Activated CD4-positive, alpha-beta T cell treated with anti-CD3 and anti-CD28 coated beads, Interleukin-2, amount 10 ng/mL, durations not matched to agents 7 days and 5 days (primary cell): ENCODE measurements at places on chromosomes 7 and 10. TPM values are rescaled to one million over a fixed set of nuclear protein-coding genes. Genes with fewer than 3 reads are reported as not detected.

The CCDC6 gene
- 21.8 TPM for total RNA-seq

The CPA1 gene
- total RNA-seq, result not detected

The RSBN1L gene
- 30.2 TPM for total RNA-seq

GRCh38 chr7:137417464-137417863 is 73.9 kb upstream of the PTN start:
- H3K4me1 ChIP-seq, result no peaks in the 10 kb centered on the region
- DNase-seq, result no peak
- H3K4me3 ChIP-seq, result no peak overlapping the region
- H3K27ac ChIP-seq, result no peak overlapping the region
- H3K36me3 ChIP-seq, result no peaks in the 10 kb centered on the region

DNA sequence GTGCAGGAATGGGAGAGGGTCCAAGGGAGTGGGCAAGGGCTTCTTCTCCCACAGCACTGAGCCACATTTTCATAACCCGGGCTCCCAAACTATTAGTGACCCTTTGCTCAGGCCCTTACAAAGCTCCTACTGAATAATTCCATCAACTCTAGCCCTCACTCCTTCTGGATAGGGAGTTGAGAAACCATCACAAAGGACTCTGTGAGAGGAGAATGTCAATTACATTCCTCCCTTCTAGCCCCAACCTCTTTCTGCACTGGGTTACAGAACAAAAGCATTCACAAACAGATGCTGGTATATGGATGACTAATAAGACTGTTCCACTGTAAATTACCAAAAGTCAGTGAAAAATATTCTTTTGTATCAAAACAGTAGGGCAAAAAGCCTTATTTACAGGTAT is 203.7 kb downstream of the SORCS1 start:
- no peak for DNase-seq
- no peaks in the 10 kb centered on the region for H3K27me3 ChIP-seq
- H3K4me1 ChIP-seq, result no peaks in the 10 kb centered on the region
- no peak overlapping the region for H3K27ac ChIP-seq
- H3K36me3 ChIP-seq, result no peaks in the 10 kb centered on the region
- H3K4me3 ChIP-seq, result no peak overlapping the region

- no peak overlapping the region for H3K4me3 ChIP-seq
- H3K36me3 ChIP-seq, result no peaks in the 10 kb centered on the region
- no peak overlapping the region for H3K27ac ChIP-seq
- no peaks in the 10 kb centered on the region for H3K4me1 ChIP-seq
- no peak for DNase-seq
- no peaks in the 10 kb centered on the region for H3K27me3 ChIP-seq
Measured at GRCh38 chr7:70082099-70082611, 483.9 kb downstream of the AUTS2 start.

The RSU1 gene
- total RNA-seq, result 79.5 TPM

The MKI67 gene
- 328 TPM for total RNA-seq

DNA sequence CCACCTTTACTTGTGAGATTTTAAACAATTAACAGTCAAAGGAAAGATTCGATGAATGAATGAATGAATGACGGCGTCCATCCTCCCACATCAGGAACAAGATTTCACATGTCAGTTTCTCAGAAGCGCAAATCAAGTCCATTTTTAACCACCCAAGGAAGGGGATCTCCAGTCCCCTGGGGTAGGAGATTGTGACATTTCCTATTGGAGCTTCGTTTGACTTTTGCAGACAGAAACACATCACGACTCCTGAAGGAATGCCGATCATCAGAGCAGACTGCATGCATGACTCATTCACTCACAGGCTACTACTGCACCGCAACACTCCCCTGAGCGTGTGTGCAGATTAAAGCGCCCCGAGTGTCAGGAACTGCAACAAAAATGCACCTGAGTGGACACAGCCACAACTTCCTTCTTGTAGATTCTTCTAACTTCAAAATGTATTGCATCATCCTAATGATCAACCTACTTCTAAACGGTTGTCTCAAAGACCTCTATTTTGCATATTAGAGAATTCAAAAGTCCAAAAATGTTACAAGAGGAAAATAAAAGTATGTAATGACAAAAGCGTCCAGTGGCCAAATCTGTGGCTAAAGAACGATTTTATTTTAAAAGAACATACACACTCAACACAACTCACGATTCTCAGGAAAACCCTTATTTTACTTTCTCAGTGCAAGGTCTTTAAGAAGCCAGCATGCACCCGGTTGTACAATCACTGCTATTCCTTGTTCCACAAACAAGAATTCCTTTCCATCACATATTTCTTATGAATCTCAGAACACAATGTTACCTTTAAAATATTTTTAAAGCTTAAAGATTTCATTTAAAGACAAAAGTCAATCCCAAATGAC is 172.6 kb downstream of the FAM107B start:
- no peaks in the 10 kb centered on the region for H3K27me3 ChIP-seq
- H3K4me1 ChIP-seq, result peaks cover 69% of the 10 kb centered on the region
- peak overlapping the region; percentile 100 for H3K4me3 ChIP-seq
- DNase-seq, result peak; percentile 64

The GNAT3 gene
- not detected for total RNA-seq

The ACTR3C gene
- total RNA-seq, result 6.1 TPM

DNA sequence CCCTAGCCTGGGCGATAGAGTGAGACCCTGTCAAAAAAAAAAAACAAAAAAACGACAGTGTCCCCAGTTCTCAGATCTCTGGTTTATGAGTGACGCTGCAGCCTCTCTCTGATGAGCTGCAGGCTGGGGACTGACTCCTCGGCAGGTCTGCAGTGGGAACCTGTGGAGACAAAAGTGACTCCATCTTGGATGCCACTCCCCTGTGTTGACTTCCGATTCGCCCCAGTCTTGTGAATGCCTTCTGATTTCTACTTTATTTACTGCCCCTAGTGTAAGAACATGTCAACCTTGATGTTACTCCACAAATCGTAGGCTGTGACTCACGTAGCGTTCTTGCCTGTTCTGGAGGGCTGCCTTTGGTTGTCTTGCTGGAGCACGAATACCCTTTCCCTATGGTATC is 6.2 kb downstream of the TACR2 start:
- no peak for DNase-seq
- H3K4me3 ChIP-seq, result no peak overlapping the region

- H3K36me3 ChIP-seq, result peaks cover 29% of the 10 kb centered on the region
- H3K4me3 ChIP-seq, result peak overlapping the region; percentile 79
- H3K4me1 ChIP-seq, result peaks cover 48% of the 10 kb centered on the region
- H3K27me3 ChIP-seq, result no peaks in the 10 kb centered on the region
Measured at GRCh38 chr10:91797048-91797690, 1.1 kb upstream of the TNKS2 start.

- no peak overlapping the region for H3K27ac ChIP-seq
- H3K27me3 ChIP-seq, result no peaks in the 10 kb centered on the region
- no peak for DNase-seq
- H3K36me3 ChIP-seq, result no peaks in the 10 kb centered on the region
- H3K4me1 ChIP-seq, result no peaks in the 10 kb centered on the region
Measured at GRCh38 chr7:90642978-90643377, 46.9 kb downstream of the CDK14 start.

The GPNMB gene
- not detected for total RNA-seq

DNA sequence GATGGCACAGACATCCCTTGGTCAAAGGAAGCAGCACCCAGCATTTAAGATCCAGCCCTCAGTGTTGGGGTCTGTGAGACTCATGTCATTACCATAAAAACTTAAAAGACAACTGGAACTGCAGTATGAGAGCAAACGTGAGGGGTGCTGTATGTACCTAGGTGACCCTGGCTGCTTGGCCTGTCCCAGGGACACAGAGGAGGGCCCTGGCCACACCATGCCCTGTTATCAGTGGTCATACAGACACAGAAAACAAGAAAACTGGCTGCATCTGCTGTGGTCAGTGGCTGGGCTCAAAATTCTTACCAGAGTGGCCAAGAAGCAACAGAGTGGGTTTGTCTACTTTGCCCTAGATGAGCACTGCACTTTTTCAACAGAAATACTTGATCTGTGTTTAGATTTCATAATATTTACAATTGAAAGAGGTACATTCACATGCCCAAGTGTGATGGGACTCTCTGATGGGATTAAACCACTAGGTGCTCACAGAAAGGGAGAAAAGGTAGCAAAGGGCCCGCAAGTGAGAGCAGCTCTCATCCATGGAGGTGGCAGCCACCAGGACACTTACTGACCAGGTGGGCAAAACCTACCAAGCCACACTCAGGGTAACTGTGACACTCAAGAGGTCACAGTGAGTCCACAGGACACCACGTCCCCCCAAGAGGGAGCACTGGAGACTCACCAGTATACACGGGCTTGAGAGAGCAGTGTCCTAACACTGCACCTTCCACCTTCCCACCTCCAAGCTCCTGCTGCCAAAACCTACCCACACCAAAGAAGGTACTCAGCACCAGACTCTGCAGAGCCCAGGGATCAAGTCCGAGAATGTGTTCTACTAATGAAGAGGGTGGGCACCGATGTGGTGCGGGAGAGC is 68.1 kb upstream of the CAMK2B start:
- H3K36me3 ChIP-seq, result peaks cover 8% of the 10 kb centered on the region
- H3K4me1 ChIP-seq, result no peaks in the 10 kb centered on the region
- H3K27ac ChIP-seq, result no peak overlapping the region
- no peak overlapping the region for H3K4me3 ChIP-seq
- no peaks in the 10 kb centered on the region for H3K27me3 ChIP-seq
- DNase-seq, result no peak

DNA sequence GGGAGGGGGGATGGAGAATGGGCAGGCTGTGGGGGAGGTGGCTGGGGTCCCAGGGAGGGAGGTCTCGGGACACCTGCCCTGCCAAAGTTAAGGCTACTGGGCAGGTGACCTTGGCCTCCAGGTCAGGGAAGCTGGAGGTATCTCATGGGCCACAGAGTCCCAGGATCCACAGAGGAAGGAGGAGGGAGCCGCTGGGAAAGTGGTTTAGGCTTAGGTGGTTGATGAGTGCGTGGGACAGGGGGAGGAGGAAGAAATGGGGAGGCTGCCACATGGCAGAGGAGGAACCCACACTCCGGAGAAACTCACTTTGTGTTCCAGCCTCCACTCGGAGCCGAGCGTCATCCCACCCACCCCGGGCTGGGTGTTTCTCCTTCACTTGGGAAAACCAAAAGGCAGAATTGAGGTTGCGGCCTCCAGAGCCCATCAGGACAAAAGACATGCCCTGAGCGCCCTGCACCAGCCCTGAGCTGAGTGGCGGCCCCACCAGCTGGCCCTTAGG is 46.1 kb downstream of the ASB13 start:
- H3K4me3 ChIP-seq, result no peak overlapping the region
- H3K27ac ChIP-seq, result no peak overlapping the region
- DNase-seq, result no peak
- H3K4me1 ChIP-seq, result peaks cover 3% of the 10 kb centered on the region
- H3K27me3 ChIP-seq, result no peaks in the 10 kb centered on the region

The CACNB2 gene
- total RNA-seq, result not detected

DNA sequence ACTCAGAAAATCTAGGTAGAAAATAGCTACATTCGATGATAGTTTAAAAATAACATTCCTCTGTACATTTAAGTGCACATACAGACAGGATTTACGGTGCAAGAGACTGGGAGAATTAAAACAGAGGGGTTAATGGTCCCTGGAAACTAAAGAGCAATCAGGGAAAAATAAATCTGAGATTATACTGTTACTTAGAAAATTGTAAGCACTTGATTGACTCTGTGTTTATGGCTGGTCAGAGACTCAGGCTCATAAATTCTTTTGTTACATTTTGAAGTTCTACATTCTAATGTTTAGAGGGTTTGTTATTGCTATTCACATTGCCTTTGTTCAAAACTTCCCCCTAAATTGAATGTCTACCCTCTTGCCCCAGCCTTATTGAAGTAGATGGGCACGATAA is 54.4 kb downstream of the CDCA7L start:
- H3K27me3 ChIP-seq, result no peaks in the 10 kb centered on the region
- DNase-seq, result no peak
- H3K27ac ChIP-seq, result no peak overlapping the region
- peaks cover 6% of the 10 kb centered on the region for H3K36me3 ChIP-seq

DNA sequence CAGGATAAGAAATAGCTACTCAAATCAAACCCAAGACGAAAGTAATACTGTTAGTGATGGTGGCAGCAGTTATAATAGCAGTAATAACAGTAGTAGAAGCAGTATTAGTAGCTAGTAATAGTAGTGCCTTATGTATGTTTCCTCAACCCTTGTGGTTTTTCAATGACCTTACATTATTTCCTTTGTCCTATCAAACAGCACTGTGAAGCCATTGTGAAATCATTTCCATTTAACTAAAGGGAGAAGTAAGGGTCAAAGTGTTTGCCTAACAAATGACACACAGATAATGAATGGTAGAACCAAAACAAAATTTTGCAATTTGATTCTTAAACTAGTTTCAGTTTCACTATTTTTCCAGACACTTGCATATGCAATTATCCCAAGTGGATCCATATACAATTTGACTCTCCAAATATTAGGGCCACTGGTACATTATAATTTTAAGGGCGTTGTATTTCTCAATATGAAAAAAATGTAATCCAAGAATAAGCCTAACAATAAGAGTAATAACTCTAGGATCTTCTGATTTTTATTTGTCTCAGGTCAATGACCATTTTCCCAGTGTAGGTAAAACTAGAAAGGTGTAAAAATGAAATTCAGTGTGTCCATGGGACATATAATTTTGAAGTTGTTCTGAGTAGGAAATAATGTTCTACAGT is 33.7 kb upstream of the TMEM26 start:
- no peak for DNase-seq
- no peaks in the 10 kb centered on the region for H3K4me1 ChIP-seq
- no peak overlapping the region for H3K27ac ChIP-seq
- no peaks in the 10 kb centered on the region for H3K36me3 ChIP-seq

GRCh38 chr7:116327752-116328151 is 117.4 kb downstream of the TES start:
- no peak overlapping the region for H3K27ac ChIP-seq
- H3K27me3 ChIP-seq, result peaks cover 13% of the 10 kb centered on the region
- H3K36me3 ChIP-seq, result no peaks in the 10 kb centered on the region

DNA sequence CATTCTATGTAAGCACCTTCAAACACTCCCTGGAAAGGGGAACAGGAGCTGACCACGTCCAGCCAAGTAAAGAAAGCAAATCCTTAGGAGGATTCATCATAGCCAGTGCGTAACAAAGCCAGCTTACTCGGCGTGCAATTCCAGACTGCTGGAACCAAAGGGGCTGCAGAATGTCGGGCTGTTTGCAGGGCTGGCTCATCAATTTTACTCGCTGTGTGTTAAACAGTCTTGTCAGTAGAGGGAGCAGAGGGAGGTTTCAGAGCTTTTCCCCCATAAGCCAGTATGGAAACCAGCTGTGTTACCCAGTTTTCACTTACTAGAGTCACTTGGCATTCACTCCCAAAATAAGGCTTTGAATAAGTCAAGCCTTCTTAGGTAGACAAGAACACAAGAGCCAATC is 127.1 kb downstream of the KMT2E start:
- no peak overlapping the region for H3K4me3 ChIP-seq
- peaks cover 3% of the 10 kb centered on the region for H3K4me1 ChIP-seq
- peaks cover 23% of the 10 kb centered on the region for H3K36me3 ChIP-seq
- no peaks in the 10 kb centered on the region for H3K27me3 ChIP-seq
- DNase-seq, result no peak

DNA sequence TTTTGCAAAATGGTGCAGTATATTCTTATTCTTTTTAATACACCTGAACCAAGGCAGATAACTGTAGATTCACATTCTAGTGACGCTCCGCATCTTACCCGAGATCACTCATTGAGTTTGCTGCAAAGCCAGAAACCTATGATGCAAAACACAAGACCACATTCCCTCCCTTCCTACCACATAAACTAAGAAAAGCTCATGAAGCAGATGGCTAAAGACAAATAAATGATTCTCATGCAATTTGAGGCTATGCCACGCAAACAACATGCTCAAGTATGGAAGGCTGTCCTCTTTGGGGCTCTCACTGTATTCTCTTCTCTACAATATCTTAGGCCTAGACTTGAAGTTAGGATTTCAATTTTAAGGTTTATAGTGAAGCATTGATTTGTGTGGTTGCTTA is 95.0 kb upstream of the BMPER start:
- no peak overlapping the region for H3K4me3 ChIP-seq
- DNase-seq, result no peak
- H3K4me1 ChIP-seq, result peaks cover 4% of the 10 kb centered on the region
- no peaks in the 10 kb centered on the region for H3K27me3 ChIP-seq
- H3K36me3 ChIP-seq, result no peaks in the 10 kb centered on the region
